ENCODE measurements at places on chromosomes 7 and 10.

- DNase-seq = no peak
Observed at GRCh38 chr7:97731736-97732564, at the start of gene TAC1. TSS of gene TAC1 (plus strand) at chr7:97732086. CDS start at chr7:97732613, 527 bp downstream.

- DNase-seq = no peak
Observed at GRCh38 chr10:133072196-133072595, 15.5 kb upstream of the ADGRA1 start.

GRCh38 chr10:34475786-34476185 lies 339.3 kb downstream of the PARD3 start:
- no peak for DNase-seq

GRCh38 chr10:34298346-34298818 lies 516.7 kb downstream of the PARD3 start:
- DNase-seq = no peak

- no peak for DNase-seq
Observed at GRCh38 chr10:116947841-116948529, 57.0 kb downstream of the SHTN1 start.

- DNase-seq = no peak
Observed at GRCh38 chr10:28738200-28738599, 60.9 kb downstream of the BAMBI start.

DNA sequence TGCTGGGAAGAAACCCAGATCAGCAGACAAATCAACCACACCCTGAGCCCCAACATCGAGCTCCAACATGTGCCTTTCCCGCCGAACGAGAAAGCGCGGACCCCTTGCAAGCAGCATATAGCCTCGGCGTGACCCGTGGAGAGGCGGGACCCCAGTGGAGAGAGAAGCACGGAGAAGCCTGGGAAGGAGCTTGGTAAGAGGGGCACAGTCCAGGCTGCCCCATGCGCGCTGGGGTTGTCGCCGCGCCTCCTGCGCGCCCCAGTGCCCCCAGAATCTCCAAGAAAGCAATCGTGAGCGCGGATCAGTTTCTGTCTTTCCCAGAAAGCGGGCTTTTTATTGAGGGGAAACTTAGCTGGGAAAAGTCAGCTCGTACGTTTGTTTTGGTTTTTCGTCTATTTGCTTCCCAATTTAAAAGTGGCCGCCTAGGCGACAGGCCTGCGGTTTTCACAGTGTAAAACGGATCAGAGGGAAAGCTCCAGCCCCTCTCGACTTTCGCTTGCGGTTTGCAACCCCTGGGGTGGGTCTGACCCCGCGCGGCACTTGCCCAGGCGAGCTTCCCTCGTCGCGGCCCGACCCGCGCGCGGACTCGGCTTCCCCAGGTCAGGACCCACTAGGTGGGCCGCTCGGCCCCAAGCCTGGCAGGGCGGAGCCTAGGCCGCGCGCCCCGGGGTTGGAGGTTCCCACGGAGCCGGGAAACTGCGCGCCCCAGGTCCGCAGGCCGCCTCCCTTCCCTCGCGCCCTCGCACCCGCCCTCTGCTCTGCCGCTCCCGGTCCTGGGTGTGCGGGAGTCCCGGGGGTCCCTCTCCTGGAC lies 31.1 kb downstream of the SKIDA1 start:
- no peak for DNase-seq

DNA sequence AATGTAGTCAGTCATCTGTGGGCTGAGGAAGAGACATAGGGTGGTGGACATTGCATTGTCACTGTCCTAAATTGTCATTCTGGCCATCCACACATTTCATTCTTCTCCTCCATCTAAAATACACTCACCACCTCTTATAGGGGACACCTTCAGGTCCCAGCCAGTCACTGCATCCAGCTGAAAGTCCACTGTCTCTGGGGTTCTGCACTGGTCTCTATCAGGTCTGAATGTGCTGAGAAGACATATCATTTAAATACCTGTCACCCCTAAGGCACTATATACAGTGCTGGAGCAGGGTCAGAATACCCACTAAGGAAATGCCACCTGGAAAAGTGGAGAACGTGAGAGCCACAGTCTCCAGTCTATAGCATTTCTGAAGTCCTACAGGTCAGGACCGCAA lies 29.6 kb downstream of the SH2D4B start:
- DNase-seq = no peak

DNA sequence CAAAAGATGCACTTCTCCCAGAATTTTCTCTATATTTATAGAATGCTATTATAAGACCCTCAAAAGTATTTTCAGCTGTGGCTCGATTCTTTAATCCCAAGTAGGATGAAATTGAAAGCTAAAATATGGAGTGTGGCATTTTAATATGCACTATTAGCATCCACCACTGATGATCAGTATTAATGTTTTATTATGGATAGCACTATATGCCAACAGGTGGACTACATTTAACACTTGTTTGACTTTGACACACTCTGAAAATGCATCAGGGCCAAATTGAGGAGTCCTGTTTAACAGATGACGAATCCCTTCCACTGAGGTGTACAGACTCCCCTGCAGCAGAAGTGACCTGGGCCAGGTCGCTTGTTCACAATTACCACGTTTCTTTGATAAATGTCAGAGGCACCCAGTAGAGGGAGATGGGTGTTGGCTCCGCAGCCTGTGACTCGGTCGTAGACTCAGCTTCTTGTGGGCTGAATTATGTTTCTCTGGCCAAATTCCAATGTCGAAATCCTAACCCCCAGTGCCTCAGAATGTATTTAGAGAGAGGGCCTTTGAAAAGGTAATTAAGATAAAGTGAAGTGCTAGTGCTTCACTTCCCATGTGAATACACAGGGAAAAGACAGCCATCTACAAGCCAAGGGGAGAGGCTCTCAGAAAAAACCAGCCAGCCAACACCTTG lies 48.1 kb downstream of the WIPF3 start:
- no peak for DNase-seq

DNA sequence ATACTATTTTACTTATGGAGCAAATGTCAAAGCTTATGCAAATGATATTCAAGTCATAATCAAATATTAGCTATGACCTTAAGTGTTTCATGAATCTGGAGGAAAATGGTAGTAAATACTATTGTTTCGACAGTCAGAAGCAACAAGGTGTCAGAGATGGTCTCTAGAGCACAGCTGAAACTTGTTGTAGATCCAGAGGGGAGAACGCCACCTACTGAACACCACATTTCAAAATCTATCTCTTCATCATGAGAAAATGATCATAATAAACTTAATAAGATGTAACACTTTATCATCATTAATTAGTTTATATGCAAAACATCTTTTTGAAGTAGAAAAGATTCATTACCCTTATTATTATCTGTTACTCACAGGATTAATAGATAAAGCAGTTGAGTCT lies 418.7 kb downstream of the GATA3 start:
- no peak for DNase-seq

DNA sequence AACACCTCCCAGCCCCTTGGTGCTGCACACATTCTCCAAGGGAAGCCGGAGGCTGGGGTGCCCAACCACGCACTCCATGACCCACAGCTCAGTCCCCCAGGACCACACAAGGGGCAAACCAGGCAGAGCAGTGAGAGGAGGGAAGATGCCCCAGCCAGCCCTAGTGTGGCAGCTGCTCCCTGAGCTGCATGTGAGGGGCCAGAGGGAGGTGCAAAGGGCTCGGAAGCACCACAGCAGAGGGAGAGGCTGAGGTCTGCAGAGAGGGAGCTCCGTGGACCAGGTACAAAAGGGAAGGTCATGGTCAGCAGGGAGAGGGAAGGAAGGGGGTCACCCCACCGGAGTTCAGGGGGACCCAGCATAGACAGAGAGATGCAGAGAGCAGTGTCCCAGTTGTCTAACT lies 1.5 kb upstream of the CALML5 start:
- DNase-seq = no peak

DNA sequence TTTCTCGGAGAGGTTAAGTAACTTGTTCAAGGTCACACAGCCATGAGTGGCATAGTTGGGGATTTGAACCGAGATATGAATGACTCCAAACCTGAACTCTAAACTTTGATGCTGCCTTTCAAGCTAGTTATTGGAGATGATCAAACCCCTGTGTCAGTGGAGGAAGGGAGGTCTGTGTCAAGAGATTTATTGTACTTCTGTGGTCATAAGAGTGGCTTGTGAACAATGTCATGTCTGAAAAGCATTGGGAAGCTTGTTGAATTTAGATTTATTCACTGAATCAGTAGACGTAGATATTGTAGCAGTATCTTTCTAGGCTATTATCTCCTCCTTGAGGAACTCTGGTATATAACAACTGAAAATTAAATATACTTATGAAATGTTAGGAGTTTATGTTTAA lies 27.3 kb downstream of the SNX10 start:
- no peak for DNase-seq

DNA sequence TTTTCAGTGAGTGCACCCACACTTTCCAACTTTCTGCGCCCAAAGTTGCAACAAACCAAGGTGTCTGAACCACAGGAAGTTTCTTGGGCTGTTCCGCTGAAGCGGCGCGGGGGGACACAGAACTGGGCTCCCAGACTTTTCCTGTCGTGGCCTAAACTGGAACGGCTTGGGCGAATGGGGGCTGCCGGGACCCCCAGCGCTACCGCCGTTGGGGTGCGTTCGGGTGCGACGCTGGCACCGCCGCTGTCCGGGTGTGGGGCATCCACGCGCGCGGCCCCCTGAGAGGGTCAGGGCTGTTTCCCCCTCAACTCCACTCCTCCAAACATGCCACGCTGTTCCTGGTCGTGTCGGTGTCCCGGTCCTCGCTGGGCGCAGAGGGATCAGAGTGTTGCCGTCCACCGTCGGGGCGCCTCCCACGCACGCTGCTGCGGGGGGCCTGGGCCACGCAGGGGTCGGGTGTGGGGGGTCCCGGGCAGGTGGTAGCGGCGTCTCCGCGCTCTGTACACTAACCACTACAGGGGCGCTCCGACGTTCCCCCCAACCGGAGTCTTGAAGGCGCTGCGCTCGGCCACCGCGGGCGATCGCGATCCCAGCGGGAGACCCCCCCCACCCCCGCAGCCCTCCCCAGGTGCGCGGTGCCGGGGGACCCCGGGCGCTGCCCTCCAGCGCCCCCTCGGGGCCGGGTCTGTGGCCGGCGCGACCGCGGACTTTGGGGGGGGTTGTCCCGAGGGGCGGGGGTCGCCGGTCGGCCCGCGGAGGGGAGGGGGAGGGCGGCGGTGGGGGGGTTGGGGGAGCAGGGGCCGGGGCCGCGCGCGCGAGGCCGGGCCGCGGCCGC lies 2.2 kb upstream of the CUX1 start:
- peak; percentile 58 for DNase-seq

DNA sequence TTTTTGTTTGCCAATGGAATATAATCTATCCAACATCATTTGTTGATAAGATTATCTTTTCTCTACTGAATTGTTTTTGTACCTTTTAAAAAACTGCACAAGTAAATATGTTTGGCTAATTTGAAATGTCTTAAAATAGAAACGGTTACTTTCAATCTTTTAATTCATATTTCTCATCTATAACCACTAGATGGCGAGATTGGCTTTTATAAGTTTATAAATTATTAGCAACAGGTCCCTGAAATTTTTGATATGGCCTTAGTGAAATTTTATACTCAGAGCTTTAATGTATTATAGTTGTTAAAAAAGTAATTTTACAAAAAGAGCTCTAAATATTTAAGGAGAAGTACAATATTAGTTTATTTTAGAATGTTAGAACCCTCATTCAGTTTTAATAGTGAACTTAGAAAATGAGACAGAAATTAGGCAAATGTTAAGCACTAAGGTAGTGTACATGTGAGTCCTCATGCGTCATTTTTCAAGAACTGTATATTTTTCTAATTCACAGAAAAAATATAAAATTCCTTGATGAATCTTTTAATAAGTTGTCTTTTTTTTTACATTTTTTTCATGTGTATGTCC lies 592.5 kb downstream of the ARL4A start:
- DNase-seq = no peak

DNA sequence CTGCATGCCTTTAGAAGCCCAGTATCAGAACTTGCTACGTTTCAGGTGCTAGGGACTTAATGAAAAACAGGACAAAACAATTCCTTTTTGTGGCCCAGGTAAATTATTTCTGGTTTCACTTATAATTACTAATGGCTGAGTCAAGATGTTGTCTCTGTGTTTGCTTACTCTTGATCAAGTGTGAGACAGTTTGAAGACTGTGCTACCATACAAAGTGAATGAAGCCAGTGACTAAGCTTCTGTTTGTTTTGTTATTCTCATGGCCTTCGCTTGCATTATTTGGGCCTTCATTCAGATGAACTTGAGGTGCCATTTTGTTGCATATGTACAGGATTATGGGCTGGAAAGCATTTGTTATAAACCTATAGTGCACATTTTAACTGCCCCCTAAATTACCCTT lies 17.9 kb downstream of the SMNDC1 start:
- no peak for DNase-seq

DNA sequence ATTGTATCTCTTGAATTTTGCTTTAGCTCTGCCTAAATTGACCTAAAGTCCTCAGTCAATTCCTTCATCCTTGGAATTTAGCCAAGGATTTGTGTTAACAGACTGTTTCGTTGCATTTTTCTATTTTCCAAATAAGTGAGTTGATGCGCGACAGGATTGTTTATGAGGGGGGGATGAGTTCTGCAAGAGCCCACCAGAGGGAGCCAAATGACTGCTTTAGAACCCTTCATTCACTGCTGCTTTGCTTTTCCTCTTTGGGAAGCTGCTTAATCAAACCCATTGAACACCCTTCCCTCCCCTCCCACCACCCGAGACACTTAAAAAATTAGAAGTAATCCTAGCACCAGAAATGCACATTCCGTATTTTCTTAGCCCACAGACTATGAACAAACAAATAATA lies 33.7 kb upstream of the PTF1A start:
- DNase-seq = peak; percentile 15

DNA sequence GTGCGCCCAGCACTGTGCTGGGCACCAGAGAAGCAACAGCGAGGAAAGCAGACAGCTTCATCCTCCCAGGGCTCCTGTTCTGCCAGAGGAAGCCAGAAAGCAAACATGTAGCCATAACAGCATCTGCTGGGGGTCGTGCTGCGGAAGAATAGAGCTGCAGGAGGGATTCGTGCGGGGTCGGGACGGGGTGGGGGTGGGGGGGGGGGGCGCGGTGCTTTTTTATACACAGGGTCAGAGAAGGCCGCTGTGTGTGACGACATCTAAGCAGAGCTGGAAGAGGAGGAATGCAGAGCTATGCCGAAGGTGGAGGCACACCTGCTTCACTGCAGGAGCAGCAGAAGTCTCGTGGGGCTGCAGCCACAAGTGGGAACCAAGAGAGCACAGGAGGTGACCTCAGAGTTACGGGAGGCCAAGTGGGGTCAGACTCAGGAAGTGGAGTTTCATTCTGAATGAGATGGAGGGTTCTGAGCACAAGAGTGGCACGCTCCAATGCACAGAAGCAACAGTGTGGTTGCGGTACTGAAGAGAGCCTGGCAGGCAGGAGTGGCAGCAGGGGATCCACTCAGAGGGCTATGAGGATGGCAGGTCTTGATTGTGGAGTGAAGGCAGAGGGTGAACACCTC lies 11.1 kb downstream of the PKD1L1 start:
- no peak for DNase-seq

GRCh38 chr7:26658389-26659084 lies 205.9 kb downstream of the SKAP2 start:
- DNase-seq = no peak

- DNase-seq = no peak
Observed at GRCh38 chr10:30467651-30468338, 33.8 kb downstream of the MAP3K8 start.

Measured in activated T-cell treated with anti-CD3 and anti-CD28 coated beads, Interleukin-2, amount 50 U/mL, for 4 hours (primary cell).